ENCODE measurements at places on chromosomes 13 and 19.

- no peak for DNase-seq
Measured at GRCh38 chr13:113090415-113090770, 15.2 kb upstream of the F7 start.

DNA sequence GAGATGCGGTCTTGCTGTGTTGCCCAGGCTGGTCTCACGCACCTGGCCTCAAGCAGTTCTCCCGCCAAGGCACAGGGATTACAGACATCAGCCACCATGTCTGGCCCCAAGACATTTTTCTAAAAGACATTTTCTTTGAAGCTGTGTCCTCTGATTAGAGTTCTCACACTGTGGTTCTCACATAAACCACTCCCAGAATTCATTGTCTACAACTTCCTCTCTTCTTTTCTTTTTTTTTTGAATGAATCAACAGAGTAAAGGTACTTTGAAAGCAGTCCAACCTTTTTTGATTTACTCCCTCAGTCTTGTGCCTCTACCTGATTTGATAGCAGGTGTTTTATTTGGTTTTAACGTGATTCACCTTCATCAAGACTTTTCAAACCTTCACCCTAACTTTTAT lies 14.3 kb upstream of the SHD start:
- no peak for DNase-seq

DNA sequence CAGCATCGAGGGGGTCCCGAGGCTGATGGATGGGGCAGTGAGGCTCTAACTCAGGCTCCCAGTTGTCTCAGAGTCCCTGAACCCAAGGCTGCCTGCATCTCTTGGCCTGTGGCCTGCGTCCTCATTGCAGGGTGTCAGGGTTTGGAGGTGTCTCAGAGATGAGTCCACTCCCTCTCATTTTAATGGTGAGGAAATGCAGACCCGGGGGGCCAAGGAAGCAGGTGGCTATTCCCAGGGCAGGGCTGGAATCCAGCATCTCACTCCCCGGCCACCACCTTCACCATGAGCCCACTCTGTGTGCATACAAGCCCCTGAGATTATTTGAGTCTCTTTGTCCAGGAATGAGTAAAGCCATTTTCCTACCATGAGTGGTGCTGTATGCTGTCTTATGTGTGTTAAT lies 21.4 kb downstream of the TEX29 start:
- DNase-seq: no peak

DNA sequence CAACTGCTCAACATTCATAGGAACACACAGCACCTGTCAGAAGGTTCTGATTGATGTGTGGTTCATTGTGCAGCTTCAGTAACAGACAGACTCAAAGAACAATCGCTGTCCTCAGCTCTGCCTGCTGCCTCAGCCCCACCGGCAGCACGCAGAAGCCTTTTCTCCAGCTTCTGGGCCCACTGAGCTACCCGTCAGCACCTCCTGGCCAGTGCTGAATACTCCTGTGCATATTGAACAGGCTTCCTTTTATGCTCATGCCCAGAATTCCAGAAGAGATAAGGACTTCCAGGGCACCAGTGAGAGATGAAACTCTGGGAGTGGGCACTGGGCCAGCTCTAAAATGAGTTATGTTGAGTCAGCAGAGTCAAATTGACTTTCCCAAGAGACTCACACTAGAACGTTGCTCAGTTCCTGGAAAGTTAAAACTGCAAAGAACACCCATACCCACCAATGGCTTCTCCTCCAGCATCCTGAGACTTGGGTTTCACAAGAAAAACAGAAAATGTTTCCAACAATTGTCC lies 119.3 kb downstream of the COL4A1 start:
- no peak for DNase-seq

DNA sequence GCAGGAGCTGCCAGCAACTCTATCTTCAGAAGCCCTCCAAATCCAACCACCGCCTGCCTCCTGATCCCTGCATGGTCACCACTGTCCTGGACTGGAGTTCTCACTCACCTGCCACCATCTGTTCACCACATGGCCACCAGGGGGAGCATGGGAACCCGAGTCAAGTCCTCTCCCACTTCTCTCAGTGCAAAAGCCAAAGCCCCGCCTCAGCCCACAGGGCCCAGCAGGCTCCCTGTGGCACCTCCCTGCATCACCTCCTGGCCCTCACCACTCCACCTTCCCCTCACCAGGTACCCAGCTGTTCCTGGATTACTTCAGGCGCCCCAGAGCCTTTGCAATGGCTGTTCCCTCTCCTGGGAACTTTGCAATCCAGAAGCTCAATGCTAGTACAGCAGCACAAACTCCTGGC lies 5.3 kb downstream of the DHPS start:
- DNase-seq: peak; percentile 68

- DNase-seq: no peak
Measured at GRCh38 chr13:33616130-33616529, 201.8 kb upstream of the RFC3 start.

DNA sequence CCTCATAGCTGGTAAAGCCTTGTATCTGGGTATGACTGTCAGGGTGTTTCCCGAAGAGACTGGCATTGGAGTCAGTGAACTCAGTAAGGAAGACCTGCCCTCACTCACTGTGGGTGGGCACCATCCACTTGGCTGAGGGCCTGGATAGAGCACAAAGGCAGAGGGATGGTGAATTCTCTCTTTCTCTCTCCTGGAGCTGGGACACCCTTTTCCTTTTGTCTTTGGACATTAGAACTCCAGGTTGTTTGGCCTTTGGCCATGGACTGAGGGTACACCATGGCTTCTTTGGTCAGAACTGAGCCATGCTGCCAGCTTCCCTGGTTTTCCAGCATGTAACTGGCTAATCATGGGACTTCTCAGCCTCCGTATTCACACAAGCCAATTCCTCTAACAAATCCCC lies 4.6 kb upstream of the CEACAM1 start:
- no peak for DNase-seq

- no peak for DNase-seq
Measured at GRCh38 chr13:77543711-77544110, 8.2 kb downstream of the SCEL start.

DNA sequence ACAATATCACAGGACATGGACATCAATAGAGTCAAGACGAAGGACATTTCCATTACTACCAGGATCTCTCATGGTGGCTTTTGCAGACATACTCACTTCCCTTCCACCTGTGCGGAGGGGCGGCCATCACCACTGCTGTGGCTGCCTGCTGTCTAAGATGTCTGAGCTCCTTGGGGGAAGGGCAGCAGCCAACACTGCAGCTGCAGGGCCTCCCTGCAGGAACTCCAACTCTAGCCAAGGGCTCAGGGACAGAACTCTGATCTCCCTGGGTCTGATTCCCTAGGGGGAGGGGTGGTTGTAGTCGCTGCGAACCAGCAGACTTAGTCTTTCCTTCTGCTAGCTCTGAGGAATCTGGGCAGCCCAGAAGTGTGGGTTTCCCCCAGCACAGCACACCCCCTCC lies 78.9 kb upstream of the ANKRD10 start:
- no peak for DNase-seq

- DNase-seq: no peak
Measured at GRCh38 chr13:36131931-36132297, 732 bp upstream of the DCLK1 start.

GRCh38 chr19:55259540-55260210 lies 858 bp upstream of the PPP6R1 start:
- DNase-seq: no peak

DNA sequence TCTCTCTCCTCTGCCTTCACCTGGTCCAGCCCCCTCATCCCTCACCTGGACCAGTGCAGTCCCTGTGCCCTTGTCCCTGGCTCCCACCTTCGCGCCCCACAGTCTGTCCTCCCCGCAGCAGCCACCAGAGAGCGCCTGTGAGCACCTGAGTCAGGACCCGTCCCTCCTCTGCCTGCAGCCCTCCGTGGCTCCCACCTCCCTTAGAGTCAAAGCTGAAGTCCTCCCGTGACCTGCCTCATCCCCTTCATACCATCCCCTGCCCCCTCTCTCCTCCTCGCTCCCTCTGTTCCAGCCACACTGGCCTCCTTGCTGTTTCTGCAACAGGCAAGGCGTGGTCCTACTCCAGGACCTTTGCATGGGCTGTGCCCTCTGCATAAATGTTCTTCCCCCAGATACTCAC lies 10.3 kb downstream of the CELF5 start:
- DNase-seq: no peak

DNA sequence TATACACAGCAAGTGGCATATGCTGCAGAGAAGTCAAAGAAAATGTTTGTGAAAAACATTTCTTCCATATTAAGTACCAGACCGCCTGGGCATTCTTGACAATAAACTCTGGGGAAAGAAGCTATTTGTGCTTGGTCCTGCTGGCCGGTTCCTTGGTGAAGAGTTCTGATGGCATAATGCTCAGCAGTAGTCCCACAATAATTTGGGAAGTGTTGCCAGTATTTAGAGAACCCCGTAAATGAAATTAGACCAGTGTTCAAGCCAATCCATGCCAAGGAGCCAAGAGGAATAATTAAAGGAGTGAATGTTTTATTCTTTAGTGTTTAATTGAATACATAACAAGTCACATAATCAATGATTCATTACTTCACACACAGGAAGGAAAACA lies 6.3 kb downstream of the KCTD12 start:
- DNase-seq: no peak

GRCh38 chr19:50796128-50796633 lies 6.0 kb downstream of the ACP4 start:
- no peak for DNase-seq

- DNase-seq: no peak
Measured at GRCh38 chr19:16899566-16900075, 10.8 kb downstream of the F2RL3 start.

GRCh38 chr13:20778311-20778710 lies 4.5 kb upstream of the EEF1AKMT1 start:
- DNase-seq: no peak

DNA sequence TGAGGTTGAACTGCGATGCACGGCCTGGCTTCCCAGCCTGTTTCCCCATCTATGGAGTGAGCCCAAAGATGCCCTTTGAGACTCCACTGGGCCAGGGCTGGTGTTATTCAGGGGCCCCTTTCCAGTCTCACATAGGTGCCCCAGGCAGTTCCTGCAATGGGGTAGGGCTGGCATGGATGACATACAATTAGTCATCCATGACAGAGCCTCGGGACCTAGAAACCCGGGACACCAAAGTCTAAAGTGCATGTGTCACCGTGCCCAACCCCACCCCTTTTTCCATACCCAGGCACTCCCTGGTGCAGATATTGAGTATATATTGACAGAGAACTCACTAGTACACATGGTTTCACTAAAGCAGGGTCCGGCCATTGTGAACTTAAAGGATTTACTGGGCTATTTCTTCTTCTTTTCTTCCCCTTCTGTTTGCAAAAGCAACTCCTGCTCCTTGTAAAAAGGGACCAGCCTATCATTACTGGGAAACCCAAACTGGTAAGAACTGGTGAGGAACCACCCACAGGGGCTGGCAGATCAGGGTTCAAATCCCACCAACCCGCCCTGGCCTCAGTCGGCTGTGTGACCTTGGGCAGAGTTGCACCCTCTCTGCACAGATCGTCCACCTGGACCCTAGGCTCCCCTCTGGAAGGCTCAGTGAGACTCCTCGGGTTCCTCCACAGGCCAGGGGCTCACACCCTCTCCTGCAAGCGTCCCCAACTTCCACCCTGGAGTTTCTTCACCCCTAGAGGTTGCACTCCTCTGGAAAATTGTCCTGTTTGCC lies 2.7 kb downstream of the B3GNT3 start:
- DNase-seq: no peak

DNA sequence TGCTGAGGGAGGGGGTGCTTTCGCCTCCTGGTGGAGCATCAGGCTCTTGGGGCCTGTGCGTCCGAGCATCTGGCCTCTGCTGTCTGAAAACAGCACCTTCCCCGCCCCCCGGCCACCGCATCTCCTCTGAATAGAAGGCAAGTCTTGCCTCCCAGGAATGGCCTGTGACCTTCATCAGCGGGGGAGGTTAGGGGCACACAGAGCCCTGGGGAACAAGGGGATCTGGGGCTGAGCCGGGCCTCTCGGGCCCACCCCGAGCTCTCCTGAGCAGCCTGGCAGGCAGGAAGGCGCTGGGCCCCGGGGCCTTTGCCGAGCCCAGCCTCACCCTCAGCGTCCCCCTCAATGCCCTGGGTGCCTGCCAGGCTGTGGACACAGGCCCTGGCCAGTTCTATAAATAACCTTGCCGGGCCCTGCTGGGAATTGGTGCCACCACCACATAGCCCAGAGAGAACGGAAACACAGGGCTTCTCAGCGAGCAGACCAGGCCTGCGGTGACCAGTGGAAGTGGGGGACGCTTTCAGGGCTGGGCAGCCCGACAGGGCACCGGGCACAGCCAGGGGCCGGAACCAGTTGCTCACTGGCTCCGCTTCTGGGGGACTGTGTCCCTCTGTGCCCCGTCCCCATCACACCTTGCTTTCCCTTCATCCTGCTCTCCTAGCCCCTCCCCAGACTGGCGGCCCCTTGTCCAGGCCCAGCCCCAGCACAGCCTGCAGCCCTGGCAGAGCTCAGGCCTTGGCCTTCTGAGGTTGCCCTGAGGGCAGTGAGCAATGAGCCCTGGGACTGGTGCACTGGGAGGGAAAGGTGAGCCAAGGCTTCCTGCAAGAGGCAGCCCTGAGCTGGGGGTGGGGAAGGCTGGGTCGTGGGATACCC lies 9.5 kb downstream of the STK11 start:
- no peak for DNase-seq

DNA sequence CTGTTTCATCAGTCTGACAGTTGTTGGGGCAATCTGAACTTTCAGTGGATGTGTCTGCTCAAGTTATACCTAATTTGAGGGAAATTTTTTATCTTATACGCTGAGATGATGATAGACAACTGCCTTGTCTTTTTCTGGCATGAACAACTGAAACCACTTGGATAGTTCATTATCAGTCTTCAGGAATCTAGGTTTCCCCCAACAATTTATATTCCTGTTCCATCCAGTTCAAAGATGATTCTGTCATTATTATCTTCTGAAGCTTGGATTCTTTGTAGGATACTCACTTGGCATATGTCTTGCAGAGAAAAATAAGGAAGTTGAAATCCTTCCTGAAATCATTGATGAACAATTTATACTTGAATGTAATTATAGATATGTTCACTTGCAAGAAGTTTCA lies 193.7 kb downstream of the LMO7 start:
- DNase-seq: no peak

DNA sequence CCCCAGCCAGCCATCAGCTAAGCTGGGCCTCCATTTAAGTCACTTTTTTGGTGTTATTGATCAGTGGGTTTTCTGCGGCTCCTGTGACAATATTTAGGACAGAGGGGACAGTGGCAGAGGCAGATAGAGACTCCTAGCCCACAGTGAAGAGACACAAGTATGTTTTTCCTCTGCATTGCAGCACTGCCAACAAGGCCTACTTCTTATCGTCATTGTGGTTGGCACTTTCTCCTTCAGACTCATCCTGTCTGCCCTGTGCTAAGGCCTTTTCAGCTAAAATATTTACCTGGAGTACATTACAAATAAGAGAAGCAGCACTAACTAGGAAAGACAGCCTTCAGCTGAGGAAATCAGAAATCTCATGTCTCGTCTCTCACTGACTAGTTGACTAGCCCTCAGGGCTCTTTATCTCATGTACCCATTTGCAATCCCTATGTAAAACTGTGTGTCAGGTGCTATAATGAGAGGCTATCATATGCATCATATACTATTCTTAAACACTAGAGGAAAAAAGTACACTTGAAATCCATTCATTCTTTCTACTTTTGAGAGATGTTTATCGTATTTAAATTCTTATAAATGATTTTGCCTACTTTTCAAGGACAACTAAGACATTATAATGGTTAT lies 62.2 kb downstream of the ZAR1L start:
- no peak for DNase-seq

- DNase-seq: no peak
Measured at GRCh38 chr19:18809149-18809868, 18.2 kb upstream of the COMP start.

GRCh38 chr13:83065108-83065507 lies 817.2 kb downstream of the SLITRK1 start:
- DNase-seq: no peak

- DNase-seq: no peak
Measured at GRCh38 chr13:31009166-31009565, 76.7 kb downstream of the TEX26 start.
